ENCODE measurements at places on chromosomes 7 and 10.

- no peak for DNase-seq
These were observed 12.0 kb upstream of the TMEM213 start for GRCh38 chr7:138785587-138786437.

DNA sequence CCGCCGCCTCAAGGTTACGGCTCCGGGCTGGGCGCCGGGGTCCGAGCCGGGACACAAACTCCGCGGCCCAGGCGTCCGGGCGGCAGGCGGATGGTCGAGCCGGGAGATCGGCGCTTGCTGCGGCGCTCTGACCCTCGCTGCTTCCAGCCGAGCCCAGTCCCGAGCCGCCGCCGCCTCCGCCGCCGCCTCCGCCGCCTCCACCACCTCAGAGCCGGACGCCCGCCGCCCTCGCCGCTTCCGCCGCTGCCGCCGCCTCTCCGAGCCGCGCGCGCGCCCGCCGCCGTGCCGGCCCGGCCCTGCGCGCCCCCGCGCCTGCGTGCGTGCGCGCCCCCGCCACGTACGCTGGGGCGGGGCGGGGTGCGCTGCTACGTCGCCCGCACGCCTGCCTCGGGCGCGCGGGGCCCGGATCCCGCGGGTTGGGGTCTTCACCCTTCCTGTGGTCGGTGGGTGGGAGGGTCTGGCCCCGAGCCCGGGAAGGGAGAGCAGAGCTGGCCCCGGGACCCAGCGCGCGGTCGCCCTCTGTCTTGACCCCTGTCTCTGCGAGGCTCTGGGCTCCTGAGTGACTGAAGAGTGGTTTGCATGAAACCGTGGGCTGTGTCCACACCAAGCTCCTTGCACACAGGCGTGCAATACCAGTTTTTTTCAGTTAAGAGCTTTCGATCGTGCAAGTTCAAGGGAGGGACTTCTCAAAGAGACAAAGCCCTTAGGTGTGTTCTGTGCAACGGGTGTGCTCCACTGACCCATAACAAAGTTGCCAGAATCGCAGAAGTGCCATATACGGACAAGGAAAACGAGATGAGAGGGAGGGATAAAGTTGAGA lies at the start of gene SMURF1:
Gene SMURF1, minus strand, starts transcription at position 256 of the 820 bp plus-strand sequence. CDS start 328 bp downstream, outside the sequence.
- no peak for DNase-seq

DNA sequence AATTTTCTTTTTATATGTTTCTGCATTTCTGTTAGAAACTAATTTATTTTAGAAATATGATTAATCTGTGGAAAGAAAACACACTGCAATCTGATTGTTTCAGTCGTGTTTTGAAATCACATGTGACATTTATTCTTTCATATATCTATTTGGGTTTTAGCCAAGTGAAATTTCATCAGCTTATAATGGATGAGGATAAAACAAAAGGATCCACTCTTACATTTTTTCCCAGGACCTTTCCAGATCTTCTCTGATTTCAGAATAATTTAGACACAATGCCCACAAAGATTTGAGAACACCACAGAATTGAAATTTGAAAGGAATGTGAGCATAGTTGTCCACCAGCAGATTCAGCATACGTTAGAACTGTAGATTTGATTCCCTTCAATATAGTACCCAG lies 29.1 kb downstream of the CBLL1 start:
- DNase-seq = no peak

GRCh38 chr7:133409966-133410365 lies 157.1 kb downstream of the EXOC4 start:
- DNase-seq = no peak

GRCh38 chr10:48633381-48634197 lies 28.7 kb upstream of the ARHGAP22 start:
- DNase-seq = no peak

GRCh38 chr7:23454881-23455526 lies 15.3 kb downstream of the IGF2BP3 start:
- no peak for DNase-seq

- DNase-seq = no peak
These were observed 53.3 kb upstream of the KCTD7 start for GRCh38 chr7:66575398-66575797.

GRCh38 chr10:85043207-85043606 lies 714.8 kb downstream of the CCSER2 start:
- no peak for DNase-seq

- DNase-seq = no peak
These were observed 70.4 kb downstream of the PRPF18 start for GRCh38 chr10:13657101-13657680.

- DNase-seq = no peak
These were observed 27.5 kb upstream of the BTBD16 start for GRCh38 chr10:122243550-122243949.

GRCh38 chr7:152392254-152392653 lies 43.5 kb downstream of the KMT2C start:
- no peak for DNase-seq

- no peak for DNase-seq
These were observed 17.5 kb upstream of the SLIT1 start for GRCh38 chr10:97203220-97203619.
